ENCODE measurements at places on chromosomes 16 and 17.
A peak's percentile ranks its signal among the peaks of the same experiment; 100 is the strongest.

- DNase-seq = no peak
These were observed 212.8 kb downstream of the ZFHX3 start for GRCh38 chr16:72835086-72835485.

DNA sequence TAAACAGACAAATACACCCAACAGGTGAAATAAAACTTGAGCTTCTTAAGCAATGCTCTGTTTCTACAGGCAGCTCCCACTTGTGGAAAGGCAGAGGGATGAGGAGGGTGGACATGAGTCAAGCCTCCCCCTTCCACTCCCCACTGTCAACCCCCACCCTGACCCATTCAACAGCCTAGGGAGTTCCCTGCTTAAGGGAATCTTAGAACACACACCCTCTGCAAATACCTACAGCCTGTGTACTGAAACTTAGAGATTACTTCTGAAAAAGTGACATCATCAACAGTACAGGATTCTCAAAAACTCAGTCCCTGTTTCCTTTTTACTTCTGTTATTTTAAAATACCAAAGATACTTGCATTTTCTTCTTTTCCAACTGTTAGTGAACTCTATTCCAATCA lies 345.4 kb downstream of the SOX9 start:
- DNase-seq = no peak

GRCh38 chr16:57413733-57414132 lies 9.2 kb downstream of the CCL17 start:
- no peak for DNase-seq

DNA sequence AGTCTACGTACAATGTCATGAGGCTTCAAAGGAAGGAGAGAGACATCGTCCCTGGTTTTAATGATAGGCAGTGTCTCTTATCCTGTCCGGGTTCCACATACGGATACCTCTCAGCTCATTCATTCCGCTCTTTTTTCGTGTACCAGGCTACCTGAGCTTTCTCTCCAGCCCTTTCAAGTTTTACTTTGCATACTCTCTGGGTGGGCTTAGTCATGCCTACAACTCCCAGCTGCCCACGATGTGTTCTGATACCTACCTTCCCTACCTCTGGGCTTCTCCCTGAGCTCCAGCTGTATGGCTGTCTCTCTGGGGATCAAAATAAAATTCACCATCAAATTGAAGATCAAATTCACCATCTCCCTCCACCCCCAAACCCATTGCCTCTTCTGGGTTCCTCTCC lies 354.0 kb upstream of the EEF2KMT start:
- no peak for DNase-seq

DNA sequence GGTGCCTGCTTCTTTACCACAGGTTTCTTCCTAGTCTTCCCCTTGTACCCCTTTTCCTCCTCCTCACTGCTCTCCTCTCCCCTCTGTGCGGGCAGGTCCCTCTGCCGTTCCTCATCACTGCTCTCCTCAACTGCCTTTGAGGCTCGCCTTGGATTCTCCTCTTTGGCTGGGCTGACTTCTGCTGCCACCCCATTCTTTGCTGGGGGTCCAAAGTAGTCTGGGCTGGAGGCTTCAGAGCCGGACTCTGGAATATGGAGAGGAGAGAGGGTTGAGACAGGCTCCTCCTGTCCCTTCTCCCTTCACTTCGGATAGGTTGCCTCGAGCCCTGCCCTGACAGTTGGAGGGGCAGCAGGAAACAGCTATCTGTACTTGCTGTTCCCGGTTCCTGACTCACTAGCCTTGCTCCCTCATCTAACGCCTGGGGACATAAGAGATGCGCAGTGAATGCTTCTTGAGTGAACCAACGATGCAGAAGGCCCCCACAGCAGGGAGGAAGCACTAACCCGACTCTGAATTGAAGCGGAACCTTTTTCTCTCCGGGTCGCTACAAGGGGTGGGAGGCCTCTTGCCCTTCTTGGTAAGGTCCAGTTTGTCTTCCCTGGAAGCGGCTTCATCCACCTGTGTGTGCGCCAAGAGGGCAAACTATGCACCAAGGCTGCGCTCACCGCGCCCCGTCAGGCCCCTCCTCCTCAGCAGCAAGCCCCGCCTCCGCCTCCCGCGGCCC lies 655 bp downstream of the HIRIP3 start:
- no peak for DNase-seq

- no peak for DNase-seq
These were observed 4.8 kb upstream of the INPP5K start for GRCh38 chr17:1521086-1521640.

GRCh38 chr16:19274165-19274797 lies 11.2 kb upstream of the CLEC19A start:
- no peak for DNase-seq

DNA sequence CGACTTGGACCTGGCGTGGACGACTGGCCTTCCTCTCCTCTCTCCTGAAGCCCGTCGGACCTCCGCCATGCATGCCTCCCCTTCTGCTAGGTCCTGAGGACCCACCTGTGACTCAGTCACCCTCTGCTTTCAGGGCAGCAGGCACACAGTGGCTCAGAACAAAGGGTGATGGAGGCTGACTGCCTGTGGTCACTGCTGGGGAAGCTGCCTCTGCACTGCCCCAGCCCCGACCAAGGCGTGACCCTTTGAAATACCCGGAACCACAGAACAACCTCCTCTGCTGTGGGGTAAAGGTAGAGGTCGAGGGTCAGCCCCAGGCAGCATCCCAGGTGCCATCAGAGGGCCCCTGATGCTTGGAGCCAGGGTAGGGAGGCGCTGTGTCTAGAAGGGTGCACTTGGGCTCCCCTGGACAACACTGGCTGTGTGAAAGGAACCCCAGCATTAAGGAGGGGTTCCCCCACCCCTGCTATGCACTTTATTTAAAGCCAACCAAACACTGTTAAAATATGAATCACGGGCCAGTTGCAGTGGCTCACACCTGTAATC lies 12.5 kb upstream of the SLC4A1 start:
- DNase-seq = no peak

GRCh38 chr16:51405361-51405760 lies 254.3 kb upstream of the SALL1 start:
- DNase-seq = no peak

- no peak for DNase-seq
These were observed 6.8 kb upstream of the RASD1 start for GRCh38 chr17:17502741-17503565.

GRCh38 chr17:57001541-57001940 lies 23.6 kb downstream of the SCPEP1 start:
- no peak for DNase-seq

DNA sequence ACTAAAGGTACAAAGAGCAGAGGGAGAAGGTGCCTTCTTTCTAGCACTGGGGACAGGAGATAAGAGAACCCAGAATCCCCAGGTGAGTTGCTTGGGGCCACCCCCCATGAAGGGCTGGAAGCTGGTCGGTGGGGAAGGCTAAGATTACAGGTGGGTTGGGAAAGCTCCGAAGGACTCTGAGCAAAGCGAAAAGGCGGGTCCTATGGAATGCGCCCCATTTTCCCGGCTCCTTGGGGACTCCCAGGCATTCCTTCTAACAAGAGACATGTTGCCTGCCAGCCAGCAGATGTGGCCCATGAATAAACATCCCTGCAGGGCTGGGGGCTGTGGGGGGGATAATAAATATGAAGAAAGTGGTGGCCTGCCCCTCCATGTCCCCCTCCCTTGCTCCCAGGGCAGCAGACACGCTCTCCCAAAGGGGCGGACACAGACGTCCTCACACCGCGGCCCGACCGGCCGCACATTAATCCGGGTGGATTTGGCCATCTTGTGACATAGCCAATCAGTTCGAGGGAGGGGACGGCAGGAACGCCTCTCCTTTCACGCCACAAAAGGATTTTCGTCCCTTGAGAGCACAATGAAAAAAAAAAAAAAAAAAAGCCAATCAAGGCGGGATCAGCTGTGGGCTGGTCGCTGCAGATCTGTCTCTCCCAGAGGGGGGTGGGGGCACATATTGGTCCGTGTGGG lies 98.5 kb downstream of the SOX9 start:
- no peak for DNase-seq

DNA sequence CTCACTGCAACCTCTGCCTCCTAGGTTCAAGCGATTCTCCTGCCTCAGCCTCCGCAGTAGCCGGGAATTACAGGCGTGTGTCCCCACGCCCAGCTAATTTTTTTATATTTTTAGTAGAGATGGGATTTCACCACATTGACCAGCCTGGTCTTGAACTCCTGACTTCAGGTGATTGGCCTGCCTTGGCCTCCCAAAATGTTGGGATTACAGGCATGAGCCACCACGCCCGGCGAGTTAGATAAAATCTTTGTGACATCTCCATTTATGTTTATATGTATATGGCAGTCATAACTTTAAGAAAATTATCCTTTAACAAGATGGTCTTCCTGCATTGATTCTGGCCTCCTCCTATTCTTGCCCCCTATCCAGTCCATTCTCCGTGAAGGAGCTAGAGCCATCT lies 24.0 kb downstream of the CCDC42 start:
- DNase-seq = no peak

GRCh38 chr17:45440161-45440778 lies 7.6 kb upstream of the ARHGAP27 start:
- no peak for DNase-seq

- DNase-seq = peak; percentile 76
These were observed 17.1 kb upstream of the C17orf113 start for GRCh38 chr17:42067371-42068091.

DNA sequence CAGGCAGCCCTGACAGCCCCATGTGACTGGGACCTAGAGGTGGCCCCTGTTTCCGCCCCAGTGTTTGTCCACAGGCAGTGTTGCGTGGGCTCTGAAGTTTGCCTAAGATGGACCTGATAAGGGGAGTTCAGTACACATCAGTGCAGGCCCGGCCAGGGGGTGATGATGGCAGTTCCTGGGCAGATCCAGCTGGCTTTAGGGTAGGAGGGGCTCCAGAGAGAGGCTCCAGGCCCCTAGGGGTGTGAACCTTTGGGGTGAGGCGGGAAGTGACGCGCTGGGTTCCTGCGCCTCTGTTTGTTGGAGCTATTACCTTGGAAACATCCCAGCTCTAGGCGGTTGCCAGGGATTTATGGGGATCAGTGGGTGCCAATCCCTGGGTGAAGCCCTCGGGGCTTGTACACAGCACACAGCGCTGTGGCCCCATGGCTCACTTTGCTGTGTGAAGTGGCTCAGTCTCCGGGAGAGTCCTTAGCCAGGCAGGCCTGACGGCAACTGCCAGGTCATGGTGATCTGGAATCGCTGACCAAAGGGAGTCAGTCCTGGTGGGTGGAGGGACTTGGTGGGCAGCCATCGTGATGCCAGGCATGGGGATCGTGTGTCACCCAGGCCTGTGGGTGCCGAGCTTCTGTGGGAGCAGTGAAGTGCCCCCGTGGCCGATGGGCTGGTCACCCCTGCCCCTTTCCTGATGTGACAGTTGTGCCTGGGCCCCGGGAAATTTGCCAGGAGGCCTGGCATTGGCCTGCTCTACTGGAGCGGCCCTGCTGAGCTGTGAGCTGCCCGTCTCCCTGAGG lies 146.1 kb downstream of the SEC14L1 start:
- DNase-seq = no peak

GRCh38 chr16:88718178-88718577 lies 11.9 kb downstream of the CTU2 start:
- DNase-seq = no peak

GRCh38 chr16:67967958-67968399 lies 458 bp downstream of the SLC12A4 start:
- peak; percentile 29 for DNase-seq

DNA sequence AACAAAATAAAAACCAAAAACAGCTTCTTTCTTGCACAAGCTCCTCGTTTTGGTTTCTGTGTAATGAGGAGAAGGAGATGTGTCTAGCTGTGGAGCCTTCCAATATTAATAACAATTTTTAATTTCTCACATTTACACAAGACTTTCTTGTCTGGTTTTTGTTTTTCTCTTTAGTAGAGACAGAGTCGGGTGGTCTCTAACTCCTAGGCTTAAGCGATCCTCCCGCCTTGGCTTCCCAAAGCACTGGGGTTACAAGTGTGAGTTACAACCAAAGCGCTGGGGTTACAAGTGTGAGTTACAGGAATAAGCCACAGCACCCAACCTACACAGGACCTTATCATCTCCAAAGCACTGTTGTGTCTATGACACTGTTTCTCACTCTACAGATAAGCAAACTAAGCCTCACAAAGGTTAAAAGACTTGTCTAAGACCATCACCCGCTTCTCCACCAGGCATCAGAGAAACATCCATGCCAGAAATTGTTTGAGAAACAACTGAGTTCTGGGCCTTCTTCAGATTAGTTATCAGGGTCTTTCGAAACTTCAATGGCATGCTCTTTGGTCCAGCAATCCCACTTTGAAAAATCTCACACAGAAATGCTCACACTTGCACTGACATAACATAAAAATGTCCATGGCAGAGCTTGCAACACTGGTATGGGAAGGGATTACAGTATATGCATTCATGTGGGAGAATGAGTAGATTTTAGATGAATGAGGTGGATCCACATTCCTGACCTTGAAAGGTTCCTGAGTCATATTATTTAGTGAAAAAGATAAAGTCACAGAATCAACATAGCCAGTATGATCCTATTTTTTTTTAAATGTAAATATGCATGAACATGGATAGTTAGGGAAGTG lies 3.9 kb downstream of the ABAT start:
- DNase-seq = no peak

GRCh38 chr17:40495140-40495539 lies 6.3 kb downstream of the TNS4 start:
- DNase-seq = no peak

GRCh38 chr17:69856946-69857345 lies 218.1 kb upstream of the KCNJ16 start:
- DNase-seq = no peak
